ENCODE measurements at places on chromosomes 2 and 18.

- DNase-seq = no peak
These were observed 103.9 kb upstream of the UBE2E3 start for GRCh38 chr2:180876506-180876905.

GRCh38 chr2:64946769-64947247 lies 42.4 kb upstream of the SLC1A4 start:
- DNase-seq = no peak

DNA sequence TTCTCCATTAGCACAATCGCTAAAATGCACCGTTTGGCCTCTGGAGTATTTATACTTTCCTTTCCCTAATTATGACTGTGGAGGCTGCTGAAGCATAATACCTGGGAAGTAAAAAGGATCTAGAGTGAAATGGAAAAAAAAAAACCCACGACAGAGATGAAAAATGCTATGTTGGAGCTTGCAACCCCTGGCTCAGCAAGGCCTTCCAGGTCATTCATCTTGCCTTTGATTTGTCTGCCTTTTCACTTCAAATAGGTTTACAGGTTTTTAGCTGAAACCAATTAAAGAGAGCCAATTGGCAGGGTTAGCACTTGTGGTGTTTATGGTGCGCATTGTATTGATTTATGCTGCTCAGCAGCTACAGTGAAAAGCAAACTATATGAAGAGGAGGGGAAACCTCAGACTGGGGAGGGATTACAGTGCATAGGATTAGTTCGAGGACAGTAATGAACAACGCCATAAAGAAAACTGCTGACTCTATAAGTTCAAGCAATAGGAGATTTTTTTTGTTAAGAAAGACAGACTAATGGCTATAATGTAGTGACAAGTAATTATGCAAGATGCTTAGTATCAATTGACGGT lies 347.9 kb downstream of the MEIS1 start:
- no peak for DNase-seq

GRCh38 chr18:60895181-60895580 lies 438.0 kb upstream of the CDH20 start:
- DNase-seq = no peak

DNA sequence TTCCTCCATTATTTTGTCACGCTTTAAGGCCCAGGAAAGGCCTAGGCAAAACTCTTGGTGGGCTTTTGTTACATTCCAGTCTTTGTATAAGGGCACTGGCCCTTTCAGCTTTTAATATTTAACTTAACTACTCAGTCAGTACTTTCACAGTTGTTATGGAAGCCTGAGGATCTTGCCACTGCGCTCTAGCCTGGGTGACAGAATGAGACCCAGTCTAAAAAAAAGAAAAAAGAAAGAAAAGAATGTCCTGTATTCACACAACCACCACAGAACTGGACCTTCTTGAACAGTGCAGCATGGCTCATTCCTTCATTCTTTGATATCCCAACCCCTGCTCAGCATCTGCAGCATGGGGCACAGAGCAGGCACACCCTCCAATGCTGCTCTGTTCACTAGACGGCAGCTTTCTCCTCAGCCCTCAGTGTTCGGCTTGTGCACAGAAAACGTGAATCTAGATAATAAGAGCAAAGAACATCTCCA lies 93.4 kb upstream of the MSH2 start:
- DNase-seq = no peak

GRCh38 chr2:39141334-39142271 lies 20.8 kb upstream of the SOS1 start:
- no peak for DNase-seq

GRCh38 chr2:188678882-188679281 lies 295.3 kb upstream of the COL3A1 start:
- DNase-seq = no peak

- no peak for DNase-seq
These were observed 96.7 kb downstream of the EIPR1 start for GRCh38 chr2:3280683-3281520.

DNA sequence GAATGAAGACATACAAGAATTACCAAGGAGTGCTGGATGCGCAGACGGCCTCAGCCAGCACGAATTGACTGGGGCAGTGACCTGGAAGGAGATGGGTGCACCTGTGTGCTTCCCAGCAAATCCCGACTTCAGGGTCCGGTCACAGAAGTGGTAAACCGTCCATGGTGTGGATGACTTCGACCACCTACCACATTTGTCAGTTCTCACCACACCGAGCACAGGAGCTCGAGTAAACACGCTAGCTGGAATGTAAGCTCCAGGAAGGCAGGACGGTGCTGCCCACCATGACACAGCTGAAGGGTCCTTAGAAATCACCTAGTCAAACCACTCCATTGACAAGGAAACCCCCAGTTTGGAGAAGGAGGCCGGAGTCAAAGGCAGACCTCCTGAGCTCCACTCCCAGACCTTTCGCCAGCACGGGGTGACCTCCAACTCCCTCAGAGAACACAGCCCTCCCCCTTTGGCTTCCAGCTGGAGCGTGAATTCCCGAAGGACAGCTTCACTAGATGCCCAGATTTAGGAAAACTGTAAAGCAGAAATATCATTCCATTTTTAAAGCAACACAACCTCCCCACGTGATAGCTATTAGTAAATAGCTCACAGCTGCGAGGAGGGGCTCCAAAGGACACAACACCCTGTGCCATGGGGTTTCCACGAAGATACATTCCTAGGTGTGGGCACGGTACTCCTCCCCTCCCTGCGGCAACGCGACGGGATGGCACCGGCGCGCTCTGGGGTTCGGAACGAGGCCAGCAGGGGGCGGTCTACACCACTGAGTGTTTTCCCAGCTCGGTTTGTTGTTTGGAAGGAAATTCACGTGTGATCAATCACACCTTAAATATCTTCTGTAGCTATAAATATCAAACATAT lies 34.1 kb upstream of the GNAL start:
- DNase-seq = no peak

GRCh38 chr18:77062518-77063003 lies 70.0 kb downstream of the MBP start:
- DNase-seq = no peak

DNA sequence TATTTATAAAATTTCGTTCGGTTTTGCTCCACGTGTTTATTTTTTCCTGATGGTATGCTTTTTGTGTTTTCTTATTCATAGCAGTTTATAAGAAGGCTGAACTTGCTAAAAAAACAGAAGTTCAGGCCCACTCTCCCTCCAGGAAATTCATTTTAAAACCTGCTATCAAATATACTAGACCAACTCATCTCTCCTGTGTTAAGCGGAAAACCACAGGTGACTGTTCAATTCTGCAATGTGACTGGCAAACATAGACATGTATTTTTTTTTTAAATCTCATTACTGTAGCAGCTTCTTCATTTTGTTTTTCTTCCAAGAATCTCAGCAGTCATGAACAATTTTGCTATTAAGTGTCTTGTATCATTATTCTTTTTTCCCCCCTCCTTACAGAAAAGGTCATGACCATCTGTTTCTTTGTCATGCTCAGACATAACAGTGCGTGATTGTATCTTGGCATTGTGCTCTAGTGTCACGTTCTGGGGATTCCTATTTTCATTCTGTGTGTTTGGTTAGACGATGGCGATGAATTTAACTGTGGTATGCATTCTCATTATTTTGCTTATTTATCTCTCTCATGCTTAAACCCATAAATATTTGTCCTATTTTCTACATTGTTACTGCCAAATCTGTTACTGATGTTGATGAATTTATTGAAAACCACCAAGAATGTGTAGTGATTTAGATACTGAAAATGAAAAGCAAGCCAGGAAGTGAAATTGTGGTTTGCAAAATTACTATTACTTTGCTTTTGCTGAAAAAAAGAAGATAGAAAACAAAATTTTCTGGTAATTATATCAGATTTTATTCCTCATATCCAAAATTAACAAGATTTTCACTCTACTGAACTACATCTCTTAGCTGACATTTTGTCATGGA lies 74.6 kb upstream of the UNC80 start:
- DNase-seq = no peak

- DNase-seq = no peak
These were observed 155.6 kb downstream of the SETBP1 start for GRCh38 chr18:44836263-44836662.

GRCh38 chr2:169439900-169440299 lies 39.4 kb upstream of the BBS5 start:
- no peak for DNase-seq

GRCh38 chr2:47654790-47655562 lies 128.0 kb upstream of the MSH6 start:
- no peak for DNase-seq

- DNase-seq = no peak
These were observed 183.1 kb upstream of the HNRNPA3 start for GRCh38 chr2:177029501-177029900.

GRCh38 chr2:136932700-136933099 lies 167.4 kb downstream of the THSD7B start:
- peak; percentile 11 for DNase-seq

GRCh38 chr2:188746727-188747126 lies 227.4 kb upstream of the COL3A1 start:
- no peak for DNase-seq

DNA sequence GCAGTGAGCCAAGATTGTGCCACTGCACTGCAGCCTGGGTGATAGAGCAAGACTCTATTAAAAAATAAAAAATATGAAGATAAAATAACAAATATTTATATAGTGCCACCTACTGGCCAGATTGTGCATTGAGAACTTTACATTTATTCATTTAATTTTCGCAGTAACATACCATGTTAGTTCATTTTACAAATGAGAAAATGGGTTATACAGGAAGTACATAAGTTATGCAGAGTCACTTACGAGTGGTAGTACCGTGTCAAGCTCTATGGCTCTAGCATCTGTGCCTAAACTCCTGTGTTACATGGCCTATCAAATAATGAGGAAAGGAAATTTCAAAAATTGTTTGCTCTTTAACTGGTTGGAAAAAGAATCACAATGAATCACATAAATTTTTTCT lies 27.9 kb downstream of the RIF1 start:
- DNase-seq = no peak

DNA sequence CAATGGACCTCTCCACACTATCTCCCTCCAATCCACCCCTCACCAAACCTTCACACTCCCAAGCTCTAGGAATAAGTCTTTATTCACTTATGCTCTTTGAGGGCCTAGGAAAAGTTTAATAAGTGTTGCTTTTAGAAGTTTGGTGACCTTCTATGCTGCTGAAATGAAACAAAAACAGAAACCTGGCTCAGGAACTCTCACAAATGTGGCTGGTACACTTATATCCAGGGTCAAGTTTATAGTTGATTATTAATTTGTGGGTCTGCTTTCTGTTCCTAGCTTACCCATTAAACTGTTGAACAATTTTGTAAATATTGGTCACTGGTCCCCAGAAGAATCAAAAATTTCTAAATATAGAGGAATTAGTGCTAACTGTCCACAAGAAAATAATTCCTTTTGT lies 14.2 kb upstream of the ANKRD44 start:
- no peak for DNase-seq

- DNase-seq = no peak
These were observed 209.0 kb upstream of the SIX2 start for GRCh38 chr2:45218297-45218696.

- no peak for DNase-seq
These were observed 204.2 kb downstream of the BABAM2 start for GRCh38 chr2:28094739-28095138.

DNA sequence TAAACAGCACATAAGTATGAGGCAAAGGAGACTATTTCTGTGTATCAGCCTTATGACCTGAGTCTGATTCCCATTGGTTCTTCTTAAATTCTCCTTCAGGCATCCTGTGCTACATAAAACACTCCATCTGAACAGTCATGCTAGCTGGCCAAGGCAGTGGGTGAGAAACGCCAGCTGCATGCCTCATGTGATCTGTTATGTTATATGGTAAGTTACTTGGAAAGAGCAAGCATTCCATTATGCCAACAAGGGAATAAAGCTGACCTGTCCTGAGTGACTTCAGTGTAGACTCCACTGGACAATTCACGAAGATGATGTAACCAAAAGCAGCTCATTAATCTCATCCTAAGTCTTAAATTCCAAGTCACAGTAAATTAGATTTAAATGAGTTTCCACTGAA lies 216.5 kb upstream of the FN1 start:
- no peak for DNase-seq

DNA sequence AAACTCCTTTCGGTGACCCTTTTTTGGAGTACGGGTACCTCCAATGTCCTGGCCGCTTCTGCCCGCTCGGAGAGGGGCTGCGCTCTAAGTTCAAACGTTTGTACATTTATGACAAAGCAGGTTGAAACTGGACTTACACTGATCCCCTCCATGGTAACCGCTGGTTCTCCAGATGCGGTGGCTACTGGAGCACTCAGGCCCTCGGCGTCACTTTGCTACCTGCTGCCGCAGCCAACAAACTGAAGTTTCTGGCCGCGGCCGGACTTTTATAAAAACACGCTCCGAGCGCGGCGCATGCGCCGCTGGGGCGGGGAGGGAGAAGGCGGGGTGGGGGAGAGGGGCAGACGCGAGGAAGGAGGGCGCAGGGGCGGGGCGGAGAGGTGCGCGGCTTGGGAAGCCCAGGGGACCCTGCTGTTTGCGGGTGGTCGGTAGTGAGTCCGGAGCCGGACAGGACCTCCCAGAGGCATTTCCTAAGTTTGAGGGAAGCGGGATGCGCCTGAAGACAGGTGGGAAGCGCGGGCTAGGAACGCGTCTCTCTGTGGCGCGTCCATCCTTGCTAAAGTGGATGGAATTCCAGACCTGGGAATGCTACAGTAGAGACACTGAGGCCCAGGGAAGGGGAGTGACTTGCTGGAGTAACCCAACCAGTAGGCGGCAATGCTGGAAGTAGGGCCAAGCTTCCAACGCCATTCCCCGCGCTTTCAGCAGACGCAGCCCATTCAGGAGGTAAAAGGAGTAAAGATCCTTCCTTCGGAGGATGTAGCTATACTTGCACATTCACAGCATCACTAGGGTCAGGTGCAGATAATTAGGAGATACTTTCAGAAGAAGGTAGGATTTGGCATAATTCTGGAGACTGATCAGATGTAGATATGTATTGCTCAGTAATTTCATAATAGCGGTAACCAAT lies at the start of gene CXCR4:
Gene CXCR4 (minus strand): TSS at position 241 of the 910 bp plus-strand sequence. CDS start 89 bp downstream, at position 152.
- DNase-seq = peak; percentile 69

GRCh38 chr2:170819680-170820664 lies 3.3 kb downstream of the GAD1 start:
- DNase-seq = no peak

GRCh38 chr2:234412726-234413125 lies 84.2 kb downstream of the ARL4C start:
- no peak for DNase-seq

GRCh38 chr18:58284699-58285448 lies 240.8 kb downstream of the NEDD4L start:
- DNase-seq = no peak

GRCh38 chr2:11169333-11169732 lies 14.1 kb downstream of the SLC66A3 start:
- DNase-seq = no peak

DNA sequence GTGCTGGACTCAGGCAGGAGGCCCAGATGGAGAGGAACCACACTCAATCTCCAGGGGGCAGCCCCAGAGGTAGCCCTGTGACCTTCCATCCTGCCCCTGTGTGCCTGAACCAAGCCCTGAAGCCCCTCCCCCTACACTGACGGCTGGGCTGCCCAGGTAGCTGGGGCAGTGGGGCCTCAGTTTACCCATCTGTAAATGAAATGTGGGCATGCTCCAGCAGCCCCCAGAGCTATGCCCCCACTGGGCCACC lies 15.8 kb downstream of the CROCC2 start:
- DNase-seq = no peak

GRCh38 chr18:10388373-10388772 lies 66.1 kb upstream of the APCDD1 start:
- no peak for DNase-seq
